ENCODE measurements at places on chromosomes 6 and 20. TPM values are rescaled to one million over a fixed set of nuclear protein-coding genes. Genes with fewer than 3 reads are reported as not detected.
A peak's percentile ranks its signal among the peaks of the same experiment; 100 is the strongest.

DNA sequence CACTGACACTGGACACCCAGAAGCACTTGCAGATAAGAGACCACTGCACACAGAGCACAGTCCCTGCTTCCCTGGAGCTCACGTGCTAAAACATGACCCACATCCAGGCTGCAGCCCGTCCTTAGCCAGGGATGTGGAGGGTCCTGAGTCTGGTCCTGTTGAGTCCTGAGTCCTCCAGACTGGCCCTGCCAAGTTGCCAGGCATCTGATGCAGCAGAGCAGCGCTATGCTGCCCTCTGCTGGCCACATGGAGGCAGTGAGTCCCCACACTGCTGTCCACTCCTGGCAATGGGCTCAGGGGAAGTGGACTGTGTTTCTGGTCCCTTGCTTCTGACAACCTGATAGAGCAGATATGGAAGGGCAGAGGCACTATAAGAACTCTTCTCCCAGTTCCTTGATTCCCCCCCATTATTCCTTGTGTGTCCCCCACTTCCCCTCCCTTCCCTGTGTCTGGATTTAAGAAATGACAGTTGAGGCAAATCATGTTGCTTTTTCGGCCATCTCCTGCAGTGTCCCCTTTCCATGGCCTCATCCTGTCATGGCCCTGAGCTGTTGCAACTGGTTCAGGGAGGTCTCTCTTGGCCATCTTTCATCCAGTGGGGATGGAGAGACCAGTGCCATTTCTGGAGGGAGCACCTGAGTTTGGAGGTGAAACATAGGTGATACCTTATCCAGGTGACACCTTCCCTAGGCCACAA, 86.0 kb downstream of the DHX35 start:
- DNase-seq = peak; percentile 85

- no peak for DNase-seq
Measured at GRCh38 chr6:21327326-21328112, 266.0 kb upstream of the SOX4 start.

DNA sequence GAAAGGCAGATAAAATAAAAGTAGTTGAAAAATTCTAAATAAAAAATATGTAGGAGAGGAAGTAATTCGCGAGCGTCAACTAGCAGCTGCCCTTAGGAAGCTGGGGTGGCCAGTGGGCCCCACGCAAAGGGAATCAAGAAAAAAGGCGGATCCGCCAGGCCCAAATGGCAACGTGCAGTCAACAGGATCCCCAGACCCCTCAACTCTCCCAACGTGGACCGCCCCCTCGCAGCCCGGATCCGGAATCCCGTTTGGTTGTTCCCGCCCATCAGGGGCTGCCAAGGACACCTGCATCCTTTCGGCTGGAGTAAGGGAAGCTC, 296 bp downstream of the DZANK1 start:
- no peak for DNase-seq

- DNase-seq = no peak
Measured at GRCh38 chr20:24032400-24032898, 43.9 kb upstream of the GGTLC1 start.

SMPDL3A gene
- not detected for total RNA-seq

VWA7 gene
- total RNA-seq = 1.4 TPM

BHLHE23 gene
- total RNA-seq = not detected

SLC22A16 gene
- not detected for total RNA-seq
